ENCODE measurements at places on chromosomes 4 and X.

DNA sequence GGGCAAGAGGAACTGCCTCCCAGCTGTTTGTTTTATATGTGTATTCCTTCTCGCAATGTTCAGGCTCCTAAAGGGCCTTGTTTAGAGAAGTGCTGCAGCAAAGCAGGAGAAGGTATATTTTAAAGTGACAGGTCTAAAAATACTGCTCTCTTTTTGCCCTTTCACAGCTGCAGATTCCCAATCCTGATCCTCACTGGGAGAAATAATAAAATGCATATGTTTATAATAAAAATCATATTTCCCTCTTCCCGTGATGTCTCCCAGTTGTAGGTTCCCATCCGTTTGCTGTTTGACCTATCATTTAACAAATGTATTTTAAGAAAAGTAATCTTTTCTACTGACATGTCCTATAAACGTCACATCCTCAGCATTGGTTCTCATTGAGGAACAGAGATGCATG lies 62.7 kb upstream of the GPC4 start:
- no peak for DNase-seq

GRCh38 chrX:85561231-85561630 lies 181.8 kb upstream of the POF1B start:
- no peak for DNase-seq

DNA sequence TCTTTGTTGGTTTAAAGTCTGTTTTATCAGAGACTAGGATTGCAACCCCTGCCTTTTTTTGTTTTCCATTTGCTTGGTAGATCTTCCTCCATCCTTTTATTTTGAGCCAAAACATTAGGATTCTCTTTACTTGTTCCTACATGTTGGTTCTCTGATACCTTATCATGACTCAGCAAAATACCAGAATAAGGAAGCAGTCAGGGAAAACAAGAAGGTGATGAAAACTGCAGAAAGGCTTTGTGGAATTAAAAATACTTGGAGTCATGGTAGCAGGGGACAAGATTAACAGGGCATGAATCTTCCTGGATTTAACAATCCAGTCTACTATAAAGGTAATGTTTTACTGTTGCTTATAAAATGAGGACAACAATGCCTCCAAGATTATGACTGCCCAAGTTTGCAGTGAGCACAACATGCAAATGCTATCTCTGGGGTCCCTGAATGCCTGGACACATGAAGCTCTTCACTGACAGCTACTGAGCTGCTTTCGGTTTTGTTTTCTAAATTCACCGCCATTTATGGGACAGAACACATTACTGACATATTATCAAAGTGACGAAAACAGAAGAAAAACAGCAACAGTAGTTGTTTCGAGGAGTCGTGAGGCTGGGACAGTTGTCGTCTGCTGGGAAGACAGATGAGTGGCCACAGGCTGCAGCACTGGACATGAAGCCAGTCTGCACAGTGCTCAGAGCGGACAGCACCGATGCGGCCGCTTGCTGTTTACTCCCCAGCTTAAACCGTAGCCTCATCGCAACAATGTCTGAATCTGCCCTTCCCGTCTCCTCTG lies 174.5 kb upstream of the DKK2 start:
- DNase-seq, result no peak

- DNase-seq, result no peak
Observed at GRCh38 chr4:35493977-35494376, 750.3 kb downstream of the ARAP2 start.

- no peak for DNase-seq
Observed at GRCh38 chr4:55604996-55605395, 13.0 kb upstream of the PDCL2 start.

DNA sequence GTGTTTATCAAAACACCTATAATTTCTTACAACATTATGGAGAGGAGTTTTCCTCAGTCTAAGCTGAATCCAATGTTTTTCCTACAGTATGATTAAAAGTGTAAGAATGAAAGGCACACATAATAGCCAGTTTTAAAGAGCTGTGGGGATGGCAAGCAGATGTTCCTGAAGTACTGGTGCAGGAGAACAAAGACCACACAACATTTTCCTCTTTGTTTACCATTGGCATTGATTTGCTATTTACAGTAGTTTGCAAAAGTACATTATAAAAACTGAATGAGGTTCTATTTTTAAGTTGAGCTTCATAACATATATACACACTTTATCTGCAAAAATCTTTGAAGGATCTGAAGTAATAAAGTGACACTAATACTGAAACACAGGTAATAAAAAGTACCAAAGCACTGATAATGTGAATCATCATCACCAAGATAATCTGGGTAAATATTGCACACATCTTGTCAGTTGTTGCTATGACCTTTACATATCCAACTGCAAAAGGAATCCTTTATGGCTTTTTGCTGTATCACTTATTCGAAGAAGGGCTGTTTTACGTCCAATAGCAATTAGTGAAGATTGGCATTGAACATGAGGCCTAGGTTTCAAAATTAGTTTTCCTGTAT lies 22.5 kb downstream of the TCEAL1 start:
- no peak for DNase-seq

DNA sequence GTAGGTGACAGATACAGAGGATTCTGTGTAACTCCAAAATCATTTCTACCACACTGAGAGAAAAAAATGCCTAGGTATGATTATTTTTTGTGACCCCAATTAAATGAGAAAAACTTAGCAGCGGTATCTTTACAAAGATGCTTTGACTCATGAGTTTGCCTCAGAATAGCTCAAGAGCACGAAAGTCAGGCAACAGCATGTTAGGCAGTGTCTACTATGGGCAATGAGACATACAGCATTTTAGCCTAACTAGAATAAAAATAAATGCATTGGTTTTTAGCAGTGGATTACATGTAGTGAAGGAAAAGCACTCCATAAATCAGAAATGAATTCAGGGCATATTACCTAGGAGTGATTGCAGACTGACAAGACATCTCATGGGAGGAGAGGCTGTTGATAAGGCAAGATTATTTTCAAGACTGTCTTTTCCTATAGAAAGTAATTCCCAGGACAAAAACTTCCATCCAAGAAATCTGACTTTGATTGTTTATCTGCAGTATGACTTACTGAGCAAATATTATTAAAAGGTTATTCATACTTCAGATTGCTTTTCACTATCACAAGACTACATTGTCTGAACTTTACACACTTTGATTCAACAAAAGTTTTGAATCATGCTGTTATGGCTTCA lies 3.6 kb downstream of the ANXA10 start:
- no peak for DNase-seq

GRCh38 chr4:53497487-53498244 lies 93.6 kb downstream of the LNX1 start:
- DNase-seq, result no peak

- no peak for DNase-seq
Observed at GRCh38 chr4:104073229-104073628, 353.4 kb upstream of the TACR3 start.

DNA sequence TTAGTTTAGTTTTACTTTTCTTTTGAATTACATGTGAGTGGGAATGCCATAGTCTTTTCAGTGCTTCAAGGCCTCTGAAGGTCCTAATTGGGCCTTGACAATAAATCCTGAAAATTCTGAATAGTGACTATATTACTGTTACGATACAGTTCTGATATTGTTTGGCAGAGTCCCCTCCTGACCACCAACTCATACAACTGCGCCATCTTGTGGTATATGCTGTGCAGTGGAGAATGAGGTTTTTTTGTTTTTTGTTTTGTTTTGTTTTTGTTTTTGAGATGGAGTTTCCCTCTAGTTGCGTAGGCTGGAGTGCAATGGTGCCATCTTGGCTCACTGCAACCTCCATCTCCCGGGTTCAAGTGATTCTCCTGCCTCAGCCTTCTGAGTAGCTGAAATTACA lies 56.6 kb upstream of the CHRDL1 start:
- no peak for DNase-seq

DNA sequence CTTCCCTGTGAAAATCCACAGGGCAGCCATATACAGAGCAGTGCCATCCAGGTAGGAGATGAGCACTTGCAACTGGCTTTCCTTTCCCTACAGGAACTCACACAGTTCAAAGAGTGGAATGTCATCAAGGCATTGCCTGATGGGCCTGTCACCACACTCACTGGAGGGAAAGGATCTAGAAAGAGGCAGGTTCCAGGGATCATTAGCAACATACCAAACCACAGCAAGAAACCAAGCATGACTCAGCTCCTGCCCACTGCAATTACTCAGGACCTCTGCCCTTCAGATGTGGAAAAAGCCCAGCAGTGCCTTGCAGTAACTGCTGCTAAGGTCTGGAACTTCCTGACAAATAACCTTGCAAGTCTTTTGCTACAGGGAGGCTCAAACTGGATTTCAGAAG lies 101.2 kb downstream of the ZNF674 start:
- DNase-seq, result peak; percentile 91

DNA sequence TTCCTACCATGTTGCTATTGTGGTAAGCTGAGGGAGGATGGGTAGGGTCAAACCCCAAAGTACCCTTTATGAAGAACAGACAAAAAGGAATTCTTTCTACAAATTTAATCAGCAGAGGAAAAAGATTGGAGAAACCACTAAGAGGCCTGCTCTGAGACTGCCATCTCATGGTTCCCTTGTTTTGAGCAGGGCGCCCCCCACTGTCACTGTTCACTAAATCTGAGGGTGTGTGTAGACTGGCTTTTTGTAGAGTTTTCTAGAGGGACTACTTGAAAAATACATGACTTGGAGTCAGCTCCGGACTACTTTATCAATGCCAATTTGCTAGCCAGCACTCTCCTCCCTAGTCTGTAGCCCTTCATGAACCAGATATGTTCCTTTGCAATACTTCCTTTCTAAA lies 324.8 kb downstream of the FRMPD4 start:
- DNase-seq, result no peak

DNA sequence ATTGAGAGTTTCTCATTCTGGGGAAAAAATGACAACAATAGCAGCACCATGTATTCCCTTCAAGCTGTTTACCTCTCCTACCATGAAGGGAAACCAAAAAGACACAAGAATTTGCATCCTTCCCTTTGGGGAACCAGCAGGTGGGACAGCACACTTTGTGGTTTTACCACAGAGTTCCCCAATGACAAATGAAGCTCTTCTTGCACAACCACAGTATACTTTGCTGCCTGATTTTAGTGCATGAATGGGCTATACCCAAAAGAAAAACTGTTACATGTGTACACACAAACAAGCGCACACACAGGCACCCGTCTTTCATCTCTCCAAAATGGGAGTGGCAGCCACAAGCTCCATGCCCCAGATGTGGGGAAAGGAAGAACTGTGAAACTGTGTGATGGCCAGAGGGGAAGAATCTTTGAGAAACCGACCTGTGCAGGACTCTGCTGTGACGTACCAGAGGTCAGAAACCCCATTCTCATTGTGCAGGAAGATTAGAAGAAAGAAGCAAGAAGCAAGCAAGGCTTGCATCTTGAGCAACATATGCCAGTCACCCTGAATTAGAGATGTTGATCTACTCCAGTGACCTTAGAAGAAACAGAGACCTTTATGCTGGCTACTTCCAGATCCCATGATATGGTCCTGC lies 2.7 kb upstream of the MAML3 start:
- no peak for DNase-seq

DNA sequence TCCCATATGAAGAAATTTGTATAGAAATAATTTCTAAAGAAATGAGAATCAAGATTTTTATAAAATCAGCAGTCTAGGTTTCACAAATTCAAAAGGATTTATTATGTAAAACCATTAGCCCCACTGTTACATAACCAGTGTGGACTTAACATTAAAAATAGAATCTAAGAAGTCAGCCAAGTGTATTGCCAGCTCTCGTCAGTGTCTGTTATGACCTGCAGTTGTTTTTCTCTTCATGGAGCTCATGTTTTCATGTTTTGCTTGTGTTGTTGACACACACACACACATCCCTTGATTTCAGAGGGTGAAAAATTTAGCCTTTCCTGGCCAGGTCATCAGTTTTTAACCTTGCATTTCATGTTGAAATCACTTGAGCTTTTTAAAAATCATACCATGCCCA lies 39.5 kb downstream of the USP38 start:
- DNase-seq, result no peak

DNA sequence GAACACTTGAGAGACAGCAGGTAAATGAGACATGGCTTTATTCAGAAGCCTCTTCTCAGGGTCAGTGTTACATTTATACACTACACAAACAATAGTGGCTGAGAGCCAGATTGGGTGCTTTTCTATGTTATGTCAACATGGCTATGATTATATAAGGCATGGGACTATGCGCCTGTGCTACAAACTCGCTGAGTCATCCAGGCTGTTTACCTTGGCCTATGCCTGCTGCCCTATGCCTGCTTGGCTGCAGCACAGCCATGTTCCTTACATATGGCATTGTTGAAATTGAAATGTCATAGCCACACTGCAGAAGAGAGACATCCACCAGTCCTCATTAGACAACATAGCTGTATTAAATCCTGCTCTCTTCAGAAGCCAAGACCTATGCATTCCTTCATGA lies 236.3 kb upstream of the NWD2 start:
- no peak for DNase-seq

GRCh38 chr4:94931626-94932025 lies 173.9 kb downstream of the BMPR1B start:
- DNase-seq, result no peak

DNA sequence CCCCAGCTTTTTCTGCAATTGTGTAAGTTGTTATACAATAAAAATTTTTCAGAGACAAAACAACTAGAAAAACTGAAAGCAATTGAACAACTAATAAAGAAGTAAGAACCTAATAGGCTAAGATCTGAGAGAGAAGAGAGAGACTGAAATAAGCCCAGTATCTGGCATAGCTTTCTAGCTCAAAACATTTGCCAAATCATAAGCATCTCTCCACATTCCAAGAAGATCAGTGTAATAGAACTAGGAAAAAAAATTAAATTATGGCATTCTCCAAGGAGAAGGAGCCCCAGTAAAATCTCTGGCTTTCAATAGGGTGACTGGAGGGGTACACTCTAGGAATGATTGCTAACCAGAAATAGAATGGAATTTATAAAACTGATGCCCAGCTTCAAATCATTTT lies 19.0 kb upstream of the PPP3CA start:
- no peak for DNase-seq

DNA sequence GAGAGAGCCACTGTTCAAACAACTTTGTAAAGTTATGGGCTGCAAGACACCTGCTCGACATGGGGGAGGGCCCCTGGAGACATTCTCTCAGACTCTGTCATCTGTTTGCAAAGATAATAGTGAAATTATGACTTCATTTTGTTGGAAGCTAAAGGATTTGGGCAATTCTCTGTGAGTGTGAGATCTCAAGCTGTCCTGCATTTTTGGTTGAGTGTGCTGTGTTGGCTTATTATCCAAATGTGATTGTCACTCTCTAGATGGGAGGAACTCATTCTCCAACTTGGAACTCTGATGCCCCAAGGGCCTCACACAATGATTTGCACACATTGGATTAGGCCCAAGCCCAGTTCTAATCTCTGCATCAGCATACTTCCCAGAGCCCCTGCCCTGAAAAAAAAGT lies 63.7 kb downstream of the STK32B start:
- DNase-seq, result no peak

GRCh38 chr4:93342738-93343137 lies 485.8 kb upstream of the ATOH1 start:
- no peak for DNase-seq

DNA sequence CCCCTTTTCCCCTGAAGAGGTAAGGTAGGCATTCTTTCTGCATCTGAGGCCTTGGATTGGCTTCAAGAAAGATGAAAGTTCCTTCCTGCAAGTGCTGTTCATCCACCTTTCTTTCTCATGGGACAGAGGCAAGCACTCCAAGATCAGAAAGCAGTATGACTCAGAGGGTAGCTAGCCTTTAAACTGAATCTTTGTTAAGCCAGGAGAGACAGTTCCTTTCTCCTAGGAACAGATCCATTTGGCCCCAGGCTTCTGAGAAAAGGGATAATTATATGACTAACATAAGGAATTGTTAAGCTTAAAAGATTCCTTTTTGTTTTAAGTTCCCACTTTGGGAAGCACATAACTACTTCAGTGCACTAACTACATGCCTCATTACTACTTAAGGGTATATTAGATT lies 192.0 kb downstream of the PPP3CA start:
- DNase-seq, result peak; percentile 20
